ENCODE measurements at places on chromosomes 12 and 14.

- no peak for DNase-seq
Observed at GRCh38 chr12:83186419-83186818, 499.7 kb downstream of the TMTC2 start.

DNA sequence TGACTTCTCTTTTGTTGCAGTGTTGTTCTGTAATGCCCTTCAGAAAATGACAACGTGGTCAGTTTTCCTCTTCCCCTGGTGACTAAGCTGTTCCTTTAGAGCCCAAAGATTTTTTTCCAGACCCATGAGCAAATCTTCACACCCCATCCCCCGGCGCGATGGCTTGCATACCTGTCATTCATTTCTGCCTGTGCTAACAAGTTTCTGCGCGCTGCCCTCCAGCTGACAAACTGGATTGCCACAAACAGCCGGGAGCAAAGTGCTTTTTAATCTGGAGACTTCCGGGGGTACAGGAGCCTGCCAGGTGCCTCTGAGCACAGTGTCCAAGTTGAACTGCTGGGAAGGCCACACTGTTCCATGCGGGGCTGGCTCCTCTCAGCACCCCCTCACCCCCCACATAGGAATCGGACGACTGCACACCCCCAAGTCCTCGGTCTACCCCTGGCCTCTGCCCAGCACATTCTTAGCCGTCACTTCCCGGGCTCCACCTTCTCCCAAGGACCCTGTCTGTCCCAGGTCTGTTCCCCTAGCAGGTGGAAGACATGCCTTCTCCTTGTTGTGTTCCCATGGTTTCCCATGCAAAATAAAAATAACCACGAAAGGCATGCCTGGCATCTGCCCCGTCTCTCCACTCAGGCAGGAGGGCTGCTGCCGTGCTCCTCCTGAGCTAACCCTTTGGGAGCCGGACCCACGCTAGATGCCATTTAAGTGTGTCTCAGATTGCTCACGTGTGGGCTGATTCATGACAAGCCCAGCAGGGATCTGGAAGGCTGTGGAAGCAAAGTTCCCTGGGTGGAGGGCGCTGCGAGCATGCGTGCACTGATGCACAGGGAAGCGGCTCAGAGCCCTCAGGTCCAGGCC lies 14.1 kb downstream of the RILPL1 start:
- DNase-seq: peak; percentile 6

DNA sequence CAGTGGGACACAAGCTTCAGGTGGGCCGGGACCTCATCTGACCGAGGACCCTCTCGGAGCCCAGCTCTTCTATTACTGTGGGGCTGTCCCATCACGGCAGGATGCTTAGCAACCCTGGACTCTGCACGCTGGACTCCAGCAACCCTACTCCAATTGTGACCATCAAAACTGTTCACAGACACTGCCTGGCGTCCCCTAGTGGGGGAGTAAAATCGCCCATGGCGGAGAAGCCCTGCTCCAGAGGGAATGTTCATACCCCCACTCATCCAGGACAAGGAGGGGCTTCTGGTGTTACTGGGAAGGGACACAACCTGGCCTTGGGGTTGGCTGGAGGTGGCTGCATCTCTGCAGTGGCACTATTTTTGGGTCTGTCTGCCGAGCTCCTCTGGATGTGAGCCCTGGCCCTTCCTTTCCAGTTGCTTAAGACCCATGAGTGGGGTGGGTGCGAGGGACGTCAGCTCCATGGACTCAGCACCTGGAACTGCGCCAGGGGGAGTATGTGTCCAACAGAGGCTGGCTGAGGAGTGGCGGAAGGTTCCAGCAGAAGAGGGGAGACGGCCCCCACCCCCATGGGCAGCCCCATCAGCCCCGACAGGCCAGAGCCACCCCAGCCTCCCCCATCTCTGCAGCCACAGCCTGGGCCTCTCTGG lies 103.8 kb downstream of the RFLNA start:
- peak; percentile 56 for DNase-seq

DNA sequence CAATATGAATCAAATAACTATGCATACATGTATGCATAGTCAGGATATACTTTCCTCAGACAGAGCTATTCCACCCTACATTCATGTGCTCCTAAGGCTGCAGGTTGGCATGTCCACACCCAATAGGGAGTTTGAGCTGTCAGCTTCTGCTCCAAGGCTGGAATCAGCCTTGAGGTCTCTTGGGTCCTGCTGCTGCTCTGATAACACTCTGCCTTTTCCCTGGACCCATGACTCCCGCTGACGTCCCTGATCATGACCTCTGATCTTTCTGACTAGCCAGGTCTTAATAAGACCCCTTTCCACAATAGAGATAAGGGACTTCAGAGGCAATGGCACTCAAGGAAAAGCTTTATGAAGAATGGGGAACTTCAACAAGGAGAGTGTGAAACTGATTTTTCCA lies 5.7 kb downstream of the PITPNM2 start:
- no peak for DNase-seq

- no peak for DNase-seq
Observed at GRCh38 chr14:57796556-57796955, 69.3 kb downstream of the SLC35F4 start.
